ENCODE measurements at places on chromosomes 3 and 15.

DNA sequence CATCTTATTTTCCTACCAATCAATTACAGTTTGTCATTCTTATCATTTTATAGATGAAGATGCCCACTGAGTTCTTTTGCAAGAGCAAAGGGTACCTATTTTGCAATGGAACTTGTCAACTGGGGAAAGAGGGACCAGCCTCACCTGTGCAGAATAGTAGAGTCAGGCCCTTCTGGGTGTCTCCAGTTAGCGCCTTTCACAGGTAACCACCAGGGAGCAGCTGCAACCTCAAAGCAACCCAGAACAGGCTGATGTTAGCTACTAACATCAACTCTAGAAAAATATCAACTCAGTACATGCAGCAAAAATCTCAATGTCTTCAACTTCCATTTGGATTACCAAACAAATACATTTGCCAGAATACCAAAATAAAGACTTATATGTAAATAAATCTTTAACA is 47.1 kb downstream of the SUMF1 start:
- DNase-seq: no peak

DNA sequence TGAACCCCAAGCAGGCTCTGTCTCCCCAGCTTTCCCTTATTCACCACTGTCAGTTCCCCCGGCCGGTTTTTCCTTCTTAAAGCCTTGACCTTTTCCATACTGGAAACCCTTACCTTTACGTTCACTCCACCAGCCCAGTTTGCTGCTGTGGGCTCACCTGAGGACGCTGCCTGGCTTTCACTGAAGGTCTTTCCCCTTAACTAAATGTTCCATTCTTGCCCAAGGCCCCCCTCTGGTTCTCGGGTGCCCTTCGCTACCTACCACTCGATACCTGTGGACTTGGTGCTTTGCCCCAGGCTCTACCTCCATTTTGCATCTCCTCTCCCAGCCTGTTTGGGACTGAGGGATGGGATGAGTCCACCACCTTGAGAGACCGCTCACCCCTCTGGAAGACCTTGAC is 851 bp downstream of the AP2M1 start:
- DNase-seq: no peak

GRCh38 chr3:37935756-37936666 is 54.6 kb upstream of the VILL start:
- no peak for DNase-seq

DNA sequence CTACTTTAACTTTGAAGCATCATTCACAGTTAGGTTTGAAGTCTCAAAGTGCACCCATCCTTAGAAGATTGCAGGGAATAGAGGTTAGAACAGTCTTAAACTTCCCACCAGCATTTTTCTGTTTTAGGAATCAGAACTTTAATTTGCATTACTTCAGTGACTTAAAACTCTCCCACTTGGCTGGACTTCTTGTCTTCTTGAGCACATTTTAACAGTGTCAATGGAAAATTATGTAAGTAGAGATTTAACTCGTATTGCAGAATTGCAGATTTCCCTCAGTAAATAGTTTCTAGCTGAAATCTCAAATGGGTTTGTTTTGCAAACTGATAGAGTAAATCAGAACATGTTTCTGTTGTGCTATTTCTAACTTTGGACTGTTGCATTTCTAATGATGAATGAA is 369.6 kb downstream of the OTOL1 start:
- no peak for DNase-seq

- no peak for DNase-seq
These were observed 480.3 kb downstream of the FGF12 start for GRCh38 chr3:192246847-192247559.

DNA sequence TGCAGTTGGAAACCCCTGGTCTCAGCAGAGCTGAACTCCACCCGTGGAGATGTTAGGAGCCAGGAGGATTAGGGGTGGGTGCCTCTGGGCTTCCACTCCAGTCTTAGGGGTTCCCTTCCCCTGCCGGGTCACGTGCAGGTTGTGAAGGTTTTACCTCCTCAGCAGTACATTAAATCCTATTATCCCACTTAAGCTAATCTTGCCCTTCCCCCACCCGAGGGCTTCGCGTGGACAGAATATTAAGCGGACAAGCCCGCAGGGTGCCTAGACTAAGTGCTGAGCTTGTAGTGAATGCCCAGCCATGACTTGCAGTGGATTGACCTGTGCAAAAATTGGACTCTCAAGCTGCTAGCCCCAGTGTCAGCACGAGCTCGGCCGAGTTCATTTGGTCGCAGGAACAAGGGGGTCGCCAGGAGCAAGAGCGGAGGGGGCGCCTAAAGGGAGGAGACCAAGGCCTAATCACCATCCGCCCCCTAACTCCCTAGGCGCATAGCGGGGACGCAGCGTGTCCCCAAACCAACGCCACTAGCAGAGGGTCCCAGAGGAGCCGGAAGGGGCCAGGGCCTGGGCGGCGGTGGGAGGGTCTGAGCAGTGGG is 498 bp upstream of the SEMA4B start:
- no peak for DNase-seq

GRCh38 chr15:99086327-99086667 is 18.6 kb upstream of the SYNM start:
- no peak for DNase-seq

- no peak for DNase-seq
These were observed 144.0 kb upstream of the MEF2A start for GRCh38 chr15:99421758-99422157.

DNA sequence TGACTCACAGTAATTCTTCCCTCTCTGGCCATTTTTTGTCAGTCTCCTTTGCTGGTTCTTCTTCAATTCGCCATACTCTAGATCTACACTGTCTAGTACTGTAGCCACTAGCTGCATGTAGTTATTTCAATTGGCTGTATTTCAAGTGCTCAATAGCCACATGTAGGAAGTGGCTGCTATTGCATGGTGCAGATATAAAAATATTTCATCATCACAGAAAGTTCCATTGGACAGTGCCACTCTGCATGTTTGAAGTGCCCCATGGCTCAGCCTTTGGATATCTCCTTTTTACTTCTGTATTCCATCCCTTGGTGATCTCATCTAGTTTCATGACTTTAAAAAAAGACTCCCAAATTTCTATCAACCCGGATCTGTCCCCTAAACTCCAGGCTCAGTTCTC is 22.1 kb downstream of the PPP2R3A start:
- DNase-seq: no peak

- no peak for DNase-seq
These were observed 812 bp upstream of the SEC62 start for GRCh38 chr3:169965562-169966427.

DNA sequence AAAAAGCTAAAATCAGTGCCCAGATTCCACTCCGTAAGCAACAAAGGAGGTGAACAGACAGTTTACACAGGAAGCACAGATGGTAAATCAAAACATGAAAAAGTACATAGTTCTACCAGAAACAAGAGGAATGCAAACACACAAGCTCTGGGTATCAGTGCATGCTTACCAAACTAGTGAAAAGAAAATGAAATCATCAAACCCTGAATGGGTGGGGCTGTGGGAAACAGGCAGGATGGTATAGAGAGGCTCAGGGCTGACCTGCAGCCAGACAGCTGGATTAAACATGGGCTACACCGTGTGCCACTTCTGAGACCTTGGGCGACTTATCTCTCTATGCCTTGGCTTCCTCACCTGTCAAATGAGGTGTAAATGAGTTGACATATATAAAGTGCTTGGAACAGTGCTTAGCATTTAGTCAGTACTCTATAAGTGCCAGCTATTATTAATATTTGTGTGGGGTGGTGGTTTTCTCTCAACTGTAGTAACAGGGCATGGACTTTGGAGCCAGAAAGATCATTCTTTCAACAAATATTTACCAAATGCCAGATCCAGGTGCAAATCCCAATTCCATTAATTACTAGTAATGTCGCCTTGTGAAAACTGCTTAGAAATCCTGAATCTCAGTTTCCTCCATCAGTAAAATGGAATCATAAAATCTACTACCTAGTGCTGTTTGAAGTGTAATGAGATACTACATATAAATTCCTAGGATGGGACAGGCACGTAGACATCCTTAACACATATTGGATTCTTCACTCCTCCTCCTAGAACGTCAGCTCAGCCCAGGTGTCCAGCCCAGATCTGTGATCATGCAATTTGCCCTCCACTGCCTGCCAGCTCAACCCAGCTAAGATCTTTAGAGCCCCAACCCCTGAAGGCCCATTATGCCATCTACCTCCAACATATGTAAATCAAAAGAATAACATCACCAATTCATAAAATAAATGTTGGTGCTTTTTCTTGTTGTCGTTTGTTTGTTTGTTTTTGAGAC is 55.5 kb upstream of the SMAD3 start:
- no peak for DNase-seq

DNA sequence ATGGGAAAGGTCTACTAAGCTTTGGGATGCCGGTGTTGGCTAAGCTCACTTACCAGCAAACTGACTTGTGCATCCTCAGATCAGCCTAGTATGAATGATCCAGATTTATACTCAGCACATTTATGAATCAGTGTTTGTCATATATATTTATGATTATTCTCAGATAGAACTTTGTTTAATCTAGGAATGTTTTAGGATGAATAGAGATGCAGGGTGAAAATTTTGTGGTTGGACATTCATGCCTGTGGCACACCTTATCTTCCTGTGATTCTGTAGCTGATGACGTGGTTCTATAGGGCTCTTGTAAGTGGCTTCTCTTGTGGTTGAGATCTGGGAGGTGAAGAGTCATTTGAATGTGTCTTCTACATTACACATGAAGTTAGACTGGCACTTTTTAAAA is 11.4 kb downstream of the CDIN1 start:
- DNase-seq: no peak

GRCh38 chr15:83320404-83320803 is 35.9 kb upstream of the BNC1 start:
- no peak for DNase-seq

DNA sequence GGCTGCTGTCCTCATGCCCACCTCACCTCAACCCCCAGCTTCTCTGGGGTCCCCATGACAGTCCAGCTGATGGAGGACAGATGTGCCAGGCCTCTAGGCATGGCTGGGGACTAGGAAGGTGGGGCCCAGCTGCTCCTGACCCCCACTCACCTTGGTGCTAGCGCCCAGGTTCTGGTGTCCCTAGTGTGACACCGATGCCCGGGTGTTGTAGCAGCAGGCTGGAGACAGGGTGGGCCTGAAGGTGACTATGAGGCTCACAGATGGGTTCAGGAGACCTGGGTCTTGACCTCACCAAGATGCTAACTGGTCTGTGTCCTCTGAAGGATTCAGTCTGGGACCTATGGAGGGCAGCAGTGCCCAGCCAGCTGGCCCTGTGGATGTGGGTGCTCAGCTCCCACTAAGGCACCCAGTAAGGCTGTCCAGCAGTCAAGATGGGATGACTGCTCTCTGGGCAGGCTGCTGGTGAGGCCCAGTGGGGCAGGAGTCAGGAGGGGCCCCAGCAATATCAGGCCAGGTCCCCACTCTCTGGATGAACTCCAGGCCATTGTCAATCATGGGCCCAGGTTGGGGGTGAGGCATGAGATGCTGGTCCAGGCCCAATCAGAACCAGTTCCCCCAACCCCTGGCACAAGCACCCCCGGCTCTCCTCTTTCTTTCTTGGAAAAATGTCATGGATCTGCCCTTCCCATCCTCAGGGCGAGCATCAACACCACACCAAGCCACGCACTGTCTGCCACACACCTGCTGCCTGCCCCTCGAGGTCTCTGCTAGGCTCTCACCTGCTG is 33.0 kb downstream of the ALDH1L1 start:
- DNase-seq: no peak

GRCh38 chr3:88586121-88586640 is 436.4 kb downstream of the C3orf38 start:
- DNase-seq: no peak

DNA sequence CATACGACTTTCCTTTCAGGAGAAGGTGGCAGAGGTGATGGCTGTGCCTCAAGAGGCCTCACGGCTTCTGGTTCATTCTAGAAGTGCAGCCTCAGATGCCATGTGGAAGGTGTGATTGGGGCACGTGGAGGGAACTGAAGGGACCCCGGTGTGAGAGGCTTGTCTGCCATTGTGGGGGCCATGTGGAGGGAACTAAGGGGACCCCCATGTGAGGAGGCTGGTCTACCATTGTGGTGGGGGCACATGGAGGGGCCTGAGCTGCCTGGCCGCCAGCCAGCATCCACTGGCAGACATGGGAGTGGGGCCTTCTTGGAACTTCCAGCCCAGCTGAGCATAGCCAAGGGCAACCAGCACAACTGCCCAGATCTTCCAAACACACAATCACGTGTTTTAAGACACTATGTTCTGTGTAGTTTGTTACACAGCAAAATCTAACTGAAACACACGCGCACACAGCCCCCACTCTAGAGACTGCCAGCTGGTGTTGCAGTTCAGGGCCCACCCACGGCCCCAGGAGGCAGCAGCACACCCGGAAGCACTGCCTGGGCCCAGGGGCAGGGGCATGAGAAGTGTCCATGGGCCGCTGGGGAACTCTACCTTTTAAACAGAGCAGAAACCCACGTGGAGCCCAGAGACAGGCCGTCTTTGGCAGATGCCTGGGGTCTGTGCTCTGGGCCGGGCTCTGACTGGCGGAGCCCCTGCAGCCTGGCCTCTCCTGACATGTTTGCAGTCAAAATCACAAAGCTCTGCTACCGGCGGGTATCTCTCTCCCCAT is 66.8 kb downstream of the IQSEC1 start:
- no peak for DNase-seq

Measured in activated T-helper 1 cell treated with anti-CD3 and anti-CD28 coated beads, Interleukin-2, amount 50 U/mL, for 16 hours (primary cell).